ENCODE measurements at places on chromosomes 6 and 20. TPM values are rescaled to one million over a fixed set of nuclear protein-coding genes. Genes with fewer than 3 reads are reported as not detected.

The MAP7 gene
- 0.16 TPM for total RNA-seq

The DYNLRB1 gene
- 67.6 TPM for total RNA-seq

The SPEF1 gene
- not detected for total RNA-seq

The FKBP5 gene
- 75.4 TPM for total RNA-seq

GRCh38 chr6:107496892-107497684, 7.2 kb downstream of the SOBP start:
- H3K4me1 ChIP-seq: peaks cover 2% of the 10 kb centered on the region
- no peak for DNase-seq
- H3K27ac ChIP-seq: no peak overlapping the region
- no peak overlapping the region for H3K4me3 ChIP-seq
- H3K36me3 ChIP-seq: no peaks in the 10 kb centered on the region

DNA sequence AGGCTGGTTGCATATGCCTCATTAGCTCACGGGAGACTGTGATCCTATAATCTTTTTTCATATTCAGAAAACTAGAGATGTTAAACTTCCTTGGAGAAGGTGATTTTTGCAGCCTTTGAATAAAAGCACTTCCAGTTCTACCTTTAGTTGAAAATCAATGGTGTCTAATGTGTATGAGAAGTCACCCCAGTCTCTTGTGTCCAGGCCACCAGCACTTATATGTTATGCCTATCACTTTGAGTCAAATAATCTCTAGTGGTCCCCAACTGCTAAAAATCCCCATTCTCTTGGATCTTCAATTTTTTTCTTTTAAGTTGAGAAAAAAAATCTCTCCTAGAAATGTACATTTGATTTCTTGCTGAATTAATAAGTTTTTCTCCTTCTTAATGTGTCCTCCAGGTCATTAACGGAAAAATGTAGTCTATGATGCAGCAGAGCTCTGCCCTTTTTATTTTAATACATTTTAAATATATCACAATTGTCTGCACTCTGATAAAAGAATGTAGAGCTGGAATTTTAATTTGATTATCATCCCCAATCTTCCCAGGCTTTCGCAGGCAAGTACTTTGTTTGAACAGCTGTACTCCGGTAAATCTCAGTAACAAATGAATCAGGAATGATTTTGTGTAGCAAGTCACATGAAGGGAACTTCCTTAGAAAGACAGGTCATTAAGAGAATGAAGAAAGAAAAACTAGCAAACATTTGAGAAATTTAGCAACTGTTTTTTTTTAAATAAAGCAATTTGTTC, 147.0 kb downstream of the SOX4 start:
- DNase-seq: no peak
- H3K36me3 ChIP-seq: no peaks in the 10 kb centered on the region
- H3K4me1 ChIP-seq: no peaks in the 10 kb centered on the region
- no peak overlapping the region for H3K4me3 ChIP-seq
- H3K27me3 ChIP-seq: no peaks in the 10 kb centered on the region

DNA sequence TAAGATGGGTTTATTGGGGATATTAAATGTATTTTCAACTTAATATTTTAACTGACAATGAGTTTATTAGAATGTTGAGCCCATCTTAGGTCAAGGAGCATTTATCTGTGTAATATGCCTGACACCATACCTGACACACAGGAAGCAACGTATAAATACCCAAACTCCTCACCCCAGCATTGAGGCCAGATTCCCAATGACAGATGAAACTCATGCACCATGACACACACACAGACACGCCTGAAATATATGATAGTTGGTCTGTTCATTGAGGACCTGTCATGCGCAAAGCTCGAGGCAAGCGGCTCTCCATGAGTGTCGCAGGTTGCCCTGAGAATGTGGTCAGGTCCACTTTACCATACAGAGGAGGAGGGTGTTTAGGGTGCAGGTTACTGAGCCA, 64.1 kb downstream of the GFOD1 start:
- H3K27ac ChIP-seq: no peak overlapping the region
- H3K27me3 ChIP-seq: no peaks in the 10 kb centered on the region
- peaks cover 13% of the 10 kb centered on the region for H3K4me1 ChIP-seq

The RNF39 gene
- total RNA-seq: not detected

The TUBB1 gene
- not detected for total RNA-seq

The PTCRA gene
- not detected for total RNA-seq

The RBM12 gene
- 112 TPM for total RNA-seq

Measured in naive thymus-derived CD8-positive, alpha-beta T cell (primary cell).